CD4-positive, alpha-beta T cell treated with Interleukin-17A for 4 hours (primary cell): ENCODE measurements at places on chromosomes 5 and 9.

GRCh38 chr5:125298746-125299379 is 552.4 kb upstream of the ZNF608 start:
- no peak for DNase-seq

GRCh38 chr5:129460936-129461710 is 1.0 kb downstream of the ADAMTS19 start:
- no peak for DNase-seq

DNA sequence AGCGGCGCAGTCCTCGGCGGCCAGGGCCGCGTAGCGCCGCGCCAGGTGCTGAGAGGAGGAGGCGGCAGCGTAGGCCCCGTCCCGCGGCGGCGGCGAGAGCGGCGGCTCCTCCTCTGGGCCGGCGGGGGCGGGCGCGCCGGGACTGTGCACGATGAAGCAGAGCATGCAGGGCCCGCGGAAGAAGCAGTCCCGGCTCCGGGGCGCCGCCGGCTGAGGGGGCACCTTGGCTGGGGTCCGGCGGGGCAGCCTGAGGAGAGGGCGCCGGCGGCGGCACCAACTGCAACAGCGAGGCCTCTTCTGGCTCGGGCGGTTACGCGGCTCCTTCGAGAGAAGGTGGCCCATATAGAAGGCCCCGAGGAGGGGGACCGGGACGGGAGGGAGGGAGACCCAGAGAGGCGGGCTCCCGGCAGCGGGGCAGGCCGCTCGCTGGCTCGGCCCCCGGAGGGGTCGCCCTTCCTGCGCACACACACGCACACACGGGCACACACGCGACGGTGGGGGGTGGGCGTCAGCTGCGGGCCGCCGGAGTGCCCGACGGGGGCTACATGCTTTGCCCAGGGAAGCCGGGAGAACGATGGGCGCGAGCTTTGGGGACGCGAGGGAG is 446 bp downstream of the FBXL17 start:
- peak; percentile 86 for DNase-seq

GRCh38 chr5:83564069-83564749 is 92.7 kb downstream of the VCAN start:
- no peak for DNase-seq

DNA sequence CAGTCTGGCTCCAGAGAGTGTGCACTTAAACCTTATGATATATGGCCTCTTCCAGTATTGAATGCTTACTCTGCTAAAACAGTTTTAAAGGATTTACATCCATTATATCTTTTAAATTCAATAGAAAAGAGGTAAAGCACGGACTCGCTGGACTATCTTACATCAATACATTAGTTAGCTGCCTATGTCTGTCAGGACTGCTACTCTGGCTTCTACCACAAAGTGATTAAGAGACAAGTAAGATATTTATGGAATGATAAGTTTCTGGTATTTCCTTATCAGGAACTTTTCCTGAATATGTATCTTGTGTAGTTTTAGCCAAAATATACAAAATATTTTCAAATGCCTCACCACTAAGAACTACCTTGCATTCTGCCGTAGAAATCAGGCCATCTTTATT is 295.1 kb downstream of the ISL1 start:
- DNase-seq = no peak
